ENCODE measurements at places on chromosomes 12 and 14.

DNA sequence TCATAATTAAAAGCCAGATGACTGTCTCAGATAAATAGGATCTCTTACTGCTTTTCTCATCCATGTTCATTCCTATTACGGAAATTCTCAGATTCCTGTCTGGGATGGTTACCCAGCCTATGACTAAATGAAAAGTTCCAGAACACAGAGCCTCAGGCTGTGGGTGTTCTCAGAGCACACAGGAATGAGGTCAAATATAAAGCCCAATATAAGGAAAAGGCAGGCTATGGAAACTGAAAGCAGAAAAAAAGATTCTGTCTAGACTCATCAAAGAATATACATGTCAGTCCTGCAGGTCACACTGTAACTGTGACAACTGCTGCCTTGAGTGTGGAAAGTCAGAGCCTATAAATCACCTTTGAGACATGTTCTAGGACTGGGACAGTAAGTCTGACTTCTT, 64.3 kb downstream of the DCAF5 start:
- no peak for DNase-seq

DNA sequence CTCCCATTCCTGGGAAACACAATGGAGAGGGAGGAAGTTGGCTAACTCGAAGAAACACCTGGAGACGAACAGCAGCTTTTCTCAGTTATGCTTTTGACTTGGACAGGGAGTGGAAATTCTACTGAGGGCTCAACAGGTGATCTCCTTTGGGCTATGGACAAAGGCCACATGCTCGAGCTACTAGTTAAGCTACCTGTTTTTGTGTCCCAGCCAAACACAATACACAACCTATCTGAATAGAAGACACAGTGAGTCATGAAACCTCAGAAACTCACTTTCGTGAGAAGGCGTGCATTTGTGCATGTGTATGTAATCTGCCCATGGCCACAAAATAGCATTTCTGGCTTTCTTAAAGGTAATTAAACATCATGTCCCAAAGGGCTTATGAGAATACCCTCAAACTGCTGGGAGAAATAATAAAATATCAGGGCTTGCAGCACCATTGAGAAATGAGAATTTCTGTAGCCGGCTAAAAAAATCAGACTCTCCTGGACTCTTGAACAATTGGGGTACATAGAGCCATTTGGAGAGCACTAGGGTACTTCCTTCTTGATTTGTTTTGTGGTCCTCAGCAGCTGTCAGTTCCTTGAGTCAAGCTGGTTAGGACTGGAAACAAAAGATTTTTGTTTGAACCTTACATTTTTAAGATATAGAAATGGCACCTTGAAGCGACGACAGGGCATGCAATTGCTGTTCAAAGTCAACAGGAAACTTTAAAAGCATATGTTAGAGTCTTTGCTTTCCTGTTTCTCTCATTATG, 85.5 kb upstream of the PTHLH start:
- DNase-seq, result no peak

- no peak for DNase-seq
These were observed 46.4 kb downstream of the BCL11B start for GRCh38 chr14:99225436-99226203.

GRCh38 chr12:74791365-74791764, 253.7 kb downstream of the ATXN7L3B start:
- no peak for DNase-seq

DNA sequence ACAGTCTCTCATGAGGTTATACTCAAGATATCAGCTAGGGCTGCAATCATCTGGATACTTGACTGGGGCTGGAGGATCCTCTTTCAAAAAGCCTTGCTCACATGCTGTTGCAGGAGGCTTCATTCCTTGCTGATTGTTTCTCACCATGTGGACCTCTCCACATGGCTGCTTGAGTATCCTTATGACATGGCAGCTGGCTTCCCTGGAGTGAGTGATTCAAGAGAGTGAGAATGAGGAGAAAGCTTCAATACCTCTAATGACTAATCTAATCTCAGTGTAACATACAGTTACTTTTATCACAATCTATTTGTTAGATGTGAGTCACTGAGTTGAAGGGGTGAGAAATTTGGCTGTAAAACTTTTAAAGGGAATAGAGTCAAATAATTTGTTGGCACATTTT, 14.4 kb upstream of the SDR39U1 start:
- DNase-seq, result no peak

- no peak for DNase-seq
These were observed 39.4 kb upstream of the BEGAIN start for GRCh38 chr14:100626614-100627013.

DNA sequence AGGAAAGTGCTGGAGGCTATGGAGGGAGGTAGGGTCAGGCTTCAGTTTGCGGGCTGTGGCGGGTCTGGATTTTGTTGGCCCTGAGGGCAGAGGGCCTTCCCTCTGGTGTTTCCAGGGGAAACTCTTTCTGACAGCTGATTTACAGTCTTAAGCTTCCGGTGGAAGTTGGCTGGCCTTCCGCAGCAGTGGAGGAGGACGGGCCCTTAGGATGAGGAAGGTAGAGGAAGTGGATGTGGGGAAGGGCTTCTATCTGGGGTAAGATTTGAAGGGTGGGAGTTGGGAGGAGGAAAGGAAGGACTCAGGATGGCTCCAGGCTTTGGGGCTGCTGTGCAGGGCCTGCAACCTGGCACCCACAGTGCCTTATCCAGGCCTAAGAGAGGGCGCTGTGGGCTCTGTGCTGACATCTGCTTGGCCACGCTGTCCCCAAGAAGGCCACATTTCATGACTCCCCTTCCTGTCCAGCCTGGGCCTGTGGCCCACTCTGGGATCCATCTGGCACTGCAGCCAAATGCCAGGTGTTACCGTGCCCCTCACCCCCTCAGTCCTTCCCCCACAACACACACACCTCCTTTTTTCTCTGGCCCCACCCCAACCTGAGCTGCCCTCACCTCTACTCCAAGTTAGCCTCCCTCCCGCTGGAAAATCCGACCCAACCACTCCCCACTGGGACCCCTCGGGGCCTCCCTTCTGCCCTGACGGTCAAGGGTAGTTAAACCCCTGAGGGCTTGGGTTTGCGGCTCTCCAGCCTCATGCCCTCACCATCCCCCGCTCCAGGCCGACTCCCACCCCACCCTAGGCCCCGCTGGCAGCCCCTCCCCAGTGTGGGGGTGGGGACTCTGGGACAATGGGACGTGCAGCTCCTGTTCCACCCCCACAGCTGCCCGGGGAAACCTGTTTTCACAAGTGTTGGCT, 7.7 kb upstream of the PPP1R13B start:
- DNase-seq, result no peak

DNA sequence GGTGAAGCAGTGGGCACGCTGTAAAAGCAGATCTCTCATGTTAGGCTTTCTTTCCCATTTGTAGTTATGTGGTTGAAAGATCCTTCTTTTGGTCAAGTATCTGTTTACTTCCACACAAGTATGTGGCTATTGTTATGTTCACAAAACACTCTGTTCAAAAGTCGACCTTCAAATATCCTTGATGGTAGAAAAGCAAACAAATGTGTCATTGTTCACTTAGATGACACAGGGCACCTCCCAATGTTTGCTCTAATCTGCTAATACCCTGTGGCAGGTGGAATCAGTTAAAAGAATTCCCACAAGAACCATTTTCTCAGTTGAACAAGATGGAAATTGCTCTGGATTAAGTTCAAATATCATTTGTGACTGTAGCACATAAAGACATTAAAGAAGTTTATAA, 43.6 kb upstream of the NAA30 start:
- DNase-seq, result no peak

DNA sequence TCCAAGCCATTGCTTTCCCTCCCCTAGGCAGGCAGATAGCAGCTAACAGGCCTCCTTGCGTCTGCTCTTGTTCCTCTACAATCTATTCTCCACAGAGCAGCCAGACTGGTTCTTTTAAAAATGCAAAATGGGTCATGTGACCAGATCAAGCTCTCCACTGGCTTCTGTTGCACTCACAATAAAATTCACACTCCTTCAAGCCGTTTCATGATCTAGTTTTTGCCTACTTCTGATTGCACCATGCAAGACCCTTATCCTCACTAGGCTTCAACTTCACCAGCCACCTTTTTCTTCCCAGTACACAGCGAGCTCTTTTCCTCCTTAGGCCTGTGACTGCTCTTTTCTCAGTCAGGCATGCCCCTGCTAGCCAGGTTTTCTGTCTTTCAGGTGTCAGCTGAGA, 6.1 kb upstream of the KRAS start:
- DNase-seq, result no peak

GRCh38 chr14:55851961-55852360, 266.2 kb upstream of the PELI2 start:
- DNase-seq, result no peak

- no peak for DNase-seq
These were observed 83.7 kb upstream of the BTG1 start for GRCh38 chr12:92229381-92229780.

DNA sequence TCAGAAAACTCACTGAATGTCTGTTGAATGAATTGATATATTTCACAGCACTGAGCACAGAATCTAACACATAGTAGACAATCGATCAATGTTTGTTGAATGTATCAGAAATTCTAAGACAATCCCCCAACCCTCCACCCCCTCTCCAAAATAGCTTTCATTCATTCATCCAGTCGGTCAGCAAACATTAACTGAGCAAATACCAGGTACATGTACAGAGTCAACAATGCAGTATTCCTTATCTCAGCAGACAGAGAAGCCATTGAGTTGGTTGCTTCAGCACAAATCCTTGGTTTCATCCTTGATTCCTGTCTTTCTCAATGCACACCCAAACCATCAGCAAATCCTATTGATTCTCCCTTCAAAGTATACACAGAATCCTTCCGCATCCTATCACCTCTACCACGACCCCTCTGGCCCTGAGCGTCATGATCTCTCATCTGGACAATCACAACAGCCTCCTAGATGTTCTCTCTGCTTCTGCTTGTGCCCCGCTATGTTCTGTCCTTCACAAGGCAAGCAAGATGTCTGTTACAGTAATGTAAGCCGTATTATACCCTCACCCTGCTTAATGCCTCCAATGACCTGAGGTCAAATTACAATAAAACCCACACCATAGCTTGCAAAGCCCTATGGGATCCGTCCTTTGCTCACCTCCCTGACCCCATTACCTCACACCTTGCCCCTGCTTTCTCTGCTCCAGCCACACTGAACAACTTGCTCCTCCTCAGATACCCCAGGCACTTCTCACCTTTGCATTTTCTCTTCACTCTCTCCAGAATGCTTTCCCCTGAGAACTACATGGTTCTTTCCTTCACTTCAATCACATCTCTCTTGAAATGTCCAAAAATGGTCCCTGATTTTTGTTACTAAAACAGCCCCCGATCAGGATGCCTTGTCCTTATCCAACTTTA, 738.1 kb upstream of the TBX3 start:
- peak; percentile 14 for DNase-seq

DNA sequence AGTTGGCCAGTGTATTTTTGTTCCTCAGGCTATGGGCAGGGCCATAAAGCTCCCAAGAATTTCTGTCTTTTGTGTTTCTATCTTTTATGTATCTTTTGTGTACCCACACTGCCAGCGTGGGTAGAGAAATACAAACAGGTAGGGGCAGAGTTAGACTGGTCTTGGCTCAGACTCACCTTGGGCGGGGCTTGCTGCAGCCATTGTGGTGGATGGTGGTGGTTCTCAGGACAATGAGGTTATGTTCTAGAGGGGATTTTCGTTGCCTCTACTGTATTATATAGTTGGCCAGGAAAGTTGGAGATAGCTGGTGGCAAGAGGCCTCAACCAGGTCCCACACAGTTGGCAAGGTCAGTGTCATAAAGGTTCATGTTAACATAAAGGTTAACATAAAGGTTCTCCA, 977.5 kb upstream of the LRFN5 start:
- peak; percentile 15 for DNase-seq

DNA sequence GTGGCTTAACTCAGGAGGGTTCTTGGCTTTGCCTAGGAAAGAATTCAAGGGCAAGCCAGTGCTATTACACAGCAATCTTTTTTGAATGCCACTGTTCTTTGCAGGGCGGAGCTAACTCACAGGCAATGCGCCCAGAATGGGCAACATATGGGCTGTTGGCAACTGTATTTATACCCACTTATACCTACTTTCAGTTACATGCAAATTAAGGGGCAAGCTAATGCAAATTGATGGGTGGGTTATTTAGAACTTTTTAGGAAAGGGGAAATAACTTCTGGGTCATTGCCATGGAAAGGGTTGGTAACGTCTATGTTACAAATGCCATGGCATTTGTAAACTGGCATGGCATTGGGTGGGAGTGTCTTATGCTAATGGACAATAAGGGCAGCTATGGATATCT, 85.4 kb downstream of the C12orf50 start:
- DNase-seq, result no peak

DNA sequence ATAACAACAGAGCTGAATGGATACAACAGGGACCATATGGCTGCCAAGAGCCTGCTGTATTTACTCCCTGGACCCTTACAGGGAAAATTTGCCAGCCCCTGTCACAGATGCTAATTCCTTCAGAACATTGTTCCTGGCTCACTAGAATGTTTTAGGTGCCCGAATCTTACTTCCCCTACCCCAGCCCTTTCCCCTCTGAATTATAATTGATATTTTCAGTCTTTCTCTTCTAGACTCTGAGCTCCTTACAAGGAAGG, 235.3 kb downstream of the KSR2 start:
- no peak for DNase-seq

GRCh38 chr14:104436047-104436591, 143.4 kb upstream of the C14orf180 start:
- no peak for DNase-seq

- no peak for DNase-seq
These were observed 55.2 kb downstream of the RASSF3 start for GRCh38 chr12:64665514-64665913.

DNA sequence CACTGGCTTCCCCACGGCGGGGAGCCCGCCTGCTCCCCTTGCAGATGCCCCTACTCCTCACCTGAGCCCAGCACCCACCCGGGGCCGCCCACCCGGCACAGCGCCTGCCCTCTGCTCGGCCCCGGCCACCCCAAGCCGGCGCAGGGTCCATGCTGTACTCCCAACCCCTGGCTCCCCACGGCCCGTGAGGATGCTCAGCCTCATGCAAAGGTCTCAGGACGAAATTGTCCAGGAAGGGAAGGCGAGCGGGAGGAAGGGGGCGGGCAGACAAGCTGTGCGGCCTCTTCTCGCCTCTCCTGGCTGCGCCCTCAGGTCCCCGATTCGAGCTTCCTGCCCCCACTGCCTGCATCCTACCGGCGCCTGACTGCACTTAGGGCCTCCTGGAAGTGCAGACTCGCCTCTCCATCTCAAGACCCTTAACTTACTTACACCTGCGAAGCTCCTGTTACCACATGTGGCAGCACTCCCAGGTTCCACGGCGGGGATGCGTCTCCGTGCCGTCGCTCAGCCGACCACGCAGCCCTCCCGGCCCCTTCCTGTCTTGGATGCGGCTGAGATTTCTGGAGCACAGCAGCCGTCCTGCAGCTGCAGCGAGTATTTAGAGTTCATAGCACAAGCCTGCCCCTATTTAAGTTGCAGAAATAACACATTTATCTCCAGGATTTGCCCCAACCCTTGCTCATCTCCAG, 18.0 kb downstream of the LRCOL1 start:
- DNase-seq, result no peak

GRCh38 chr12:80186727-80187217, 87.4 kb downstream of the OTOGL start:
- peak; percentile 34 for DNase-seq
